ENCODE measurements at places on chromosomes 6 and 20. TPM values are rescaled to one million over a fixed set of nuclear protein-coding genes. Genes with fewer than 3 reads are reported as not detected.

DNA sequence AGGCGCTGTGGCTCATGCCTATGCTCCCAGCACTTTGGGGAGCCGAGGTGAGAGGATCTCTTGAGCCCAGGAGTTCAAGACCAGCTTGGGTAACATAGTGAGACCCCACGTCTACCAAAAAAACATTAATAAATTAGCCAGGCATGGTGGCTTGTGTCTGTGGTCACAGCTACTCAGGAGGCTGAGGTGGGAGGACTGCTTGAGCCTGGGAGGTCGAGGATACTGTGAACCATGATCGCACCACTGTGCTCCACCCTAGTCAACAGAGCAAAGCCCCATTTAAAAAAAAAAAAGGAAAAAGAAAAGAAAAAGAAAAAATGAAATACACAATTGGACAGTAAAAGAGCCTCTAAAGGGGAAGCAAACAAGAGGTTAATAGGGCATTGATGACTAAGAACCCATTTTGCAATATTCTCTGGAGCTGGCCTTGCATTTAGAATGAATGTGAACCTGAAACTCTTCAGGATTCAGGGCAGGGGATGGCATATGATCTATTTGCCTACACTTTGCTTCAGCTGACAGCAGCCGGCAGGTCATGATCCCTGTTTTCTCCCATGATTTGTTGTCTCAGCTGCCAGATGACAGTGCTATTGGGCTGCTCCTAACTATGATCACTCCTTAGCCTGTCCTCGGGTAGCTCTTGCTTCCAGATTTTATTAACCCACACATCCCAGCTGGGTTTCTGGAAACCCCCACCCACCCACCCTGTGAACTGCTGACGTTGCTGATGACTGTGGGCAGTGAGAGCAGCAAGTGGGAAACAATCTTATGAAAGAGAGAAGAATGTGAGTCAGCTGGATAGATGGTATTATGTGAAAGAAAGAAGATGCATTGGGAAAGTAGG is 83.8 kb upstream of the ELOVL5 start:
- H3K4me3 ChIP-seq: no peak overlapping the region
- H3K27ac ChIP-seq: no peak overlapping the region
- no peaks in the 10 kb centered on the region for H3K27me3 ChIP-seq
- no peaks in the 10 kb centered on the region for H3K36me3 ChIP-seq
- no peak for DNase-seq

DNA sequence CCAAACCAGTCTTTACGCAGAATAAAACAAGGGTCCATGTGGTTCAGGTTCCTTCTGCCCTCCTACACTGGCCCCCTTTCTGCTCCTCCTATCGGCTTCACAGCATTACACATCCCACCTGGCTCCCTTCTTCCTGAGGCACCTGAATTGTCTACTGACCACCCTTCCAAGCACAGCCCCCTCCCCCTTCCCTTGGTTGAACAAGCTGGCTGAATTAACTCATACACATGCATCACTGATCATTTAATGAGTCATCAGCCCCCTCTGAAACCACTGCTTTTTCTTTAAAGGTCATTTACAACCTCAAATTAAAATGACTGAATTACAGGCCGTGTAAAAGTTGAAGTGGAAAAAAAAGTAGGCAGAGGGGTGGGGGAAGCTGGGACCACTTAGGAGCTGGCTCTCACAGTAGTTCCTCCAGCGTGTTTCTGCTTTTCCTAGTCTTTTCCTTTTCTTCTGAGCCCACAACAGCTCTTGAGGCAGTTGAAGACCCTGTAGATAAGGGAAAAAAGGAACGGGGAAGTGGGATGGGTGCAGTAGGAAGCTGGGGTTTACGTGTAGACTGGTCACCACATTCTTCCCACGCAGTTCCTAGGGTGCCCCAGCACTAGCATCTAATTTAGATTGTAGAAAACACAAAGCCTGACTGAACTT is 67.6 kb downstream of the FYN start:
- peaks cover 13% of the 10 kb centered on the region for H3K4me1 ChIP-seq
- H3K36me3 ChIP-seq: no peaks in the 10 kb centered on the region
- H3K27me3 ChIP-seq: no peaks in the 10 kb centered on the region
- H3K4me3 ChIP-seq: no peak overlapping the region
- no peak for DNase-seq

GRCh38 chr6:52489881-52490280 is 69.7 kb downstream of the EFHC1 start:
- no peaks in the 10 kb centered on the region for H3K4me1 ChIP-seq
- H3K27me3 ChIP-seq: no peaks in the 10 kb centered on the region
- no peaks in the 10 kb centered on the region for H3K36me3 ChIP-seq

DNA sequence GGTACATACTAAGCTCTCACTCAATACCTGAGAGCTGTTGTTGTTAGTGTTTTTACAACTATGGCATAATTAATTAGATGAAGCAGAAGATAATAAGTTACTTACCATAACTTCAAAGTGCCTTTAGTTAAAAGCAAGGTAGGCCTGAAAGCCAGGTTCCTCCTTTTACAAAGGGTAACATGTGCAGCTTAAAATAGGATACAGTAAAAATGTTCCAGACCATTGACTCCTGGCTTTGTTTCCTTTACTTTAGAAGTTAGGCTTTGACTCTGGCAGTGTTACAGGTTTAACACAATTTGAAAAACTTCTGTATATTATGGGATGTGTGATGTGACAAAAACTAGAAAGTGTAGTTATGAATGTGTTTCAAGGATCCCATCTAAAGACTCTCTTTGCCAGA is 522.5 kb downstream of the EPM2A start:
- no peaks in the 10 kb centered on the region for H3K36me3 ChIP-seq
- H3K27me3 ChIP-seq: no peaks in the 10 kb centered on the region
- no peak overlapping the region for H3K4me3 ChIP-seq
- no peak for DNase-seq

DNA sequence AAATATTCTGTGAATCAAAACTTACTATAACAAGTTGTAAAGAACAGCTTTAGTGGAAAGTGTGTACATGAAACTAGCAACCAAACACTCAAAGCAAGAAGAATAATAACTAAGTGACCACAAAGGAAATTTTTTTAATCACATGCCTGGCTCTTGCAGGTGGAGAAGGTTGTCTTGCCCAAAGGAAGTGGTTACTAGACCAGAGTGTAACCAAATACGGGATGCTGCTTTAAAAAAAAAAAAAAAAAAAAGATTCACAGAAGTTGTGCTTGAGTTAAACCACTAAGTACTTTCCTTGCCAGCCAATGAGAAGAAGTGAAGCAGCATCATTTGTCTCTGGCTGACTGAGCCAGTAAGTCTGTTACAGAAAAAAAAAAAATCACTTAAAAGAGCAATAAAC is 19.1 kb upstream of the HLA-DQB1 start:
- H3K36me3 ChIP-seq: no peaks in the 10 kb centered on the region
- H3K4me3 ChIP-seq: no peak overlapping the region
- no peak for DNase-seq
- H3K27ac ChIP-seq: no peak overlapping the region

DNA sequence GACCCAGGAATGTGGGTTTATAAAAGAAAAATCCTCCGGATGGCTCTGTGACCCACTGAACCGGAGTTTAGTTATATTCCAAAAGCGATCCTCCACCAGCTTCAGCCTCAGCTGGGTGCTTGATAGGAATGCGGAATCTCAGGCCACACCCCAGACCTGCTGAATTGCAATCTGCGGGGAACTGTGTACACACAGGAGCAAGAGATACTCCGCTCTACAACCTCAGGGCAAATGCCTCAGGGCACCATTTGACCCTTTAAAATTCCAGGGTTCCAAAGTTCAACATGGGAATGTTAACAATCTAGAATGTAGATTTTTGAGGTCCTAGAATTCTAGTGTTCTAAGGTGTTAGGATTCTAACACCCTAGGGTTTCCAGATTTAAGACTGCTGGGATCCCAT is 10.8 kb downstream of the BPIFA2 start:
- H3K27me3 ChIP-seq: no peaks in the 10 kb centered on the region
- peaks cover 17% of the 10 kb centered on the region for H3K4me1 ChIP-seq
- no peak for DNase-seq
- H3K36me3 ChIP-seq: no peaks in the 10 kb centered on the region
- no peak overlapping the region for H3K27ac ChIP-seq
- H3K4me3 ChIP-seq: no peak overlapping the region

DNA sequence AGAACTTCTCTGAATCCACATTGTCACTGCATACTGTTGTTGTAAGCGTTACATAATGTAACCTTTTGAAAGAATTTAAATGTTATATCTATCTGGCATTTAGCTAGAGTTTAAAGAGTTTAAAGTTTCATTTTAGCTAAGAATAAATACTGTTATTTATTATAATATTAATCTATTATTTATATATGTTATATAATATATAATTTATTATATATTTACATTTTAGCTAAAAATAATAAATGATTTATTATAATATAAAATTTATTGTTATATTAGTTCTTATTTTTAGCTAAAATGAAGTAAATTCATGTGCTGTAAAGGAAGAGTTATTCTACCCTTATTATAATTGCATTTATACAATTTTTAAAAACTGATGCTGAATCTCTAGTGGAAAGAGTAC is 255.4 kb upstream of the QKI start:
- no peaks in the 10 kb centered on the region for H3K27me3 ChIP-seq
- H3K27ac ChIP-seq: no peak overlapping the region
- DNase-seq: no peak
- H3K4me1 ChIP-seq: no peaks in the 10 kb centered on the region
- H3K4me3 ChIP-seq: no peak overlapping the region
- no peaks in the 10 kb centered on the region for H3K36me3 ChIP-seq

GRCh38 chr20:63878899-63879663 is 14.0 kb downstream of the TPD52L2 start:
- no peak overlapping the region for H3K27ac ChIP-seq
- peaks cover 47% of the 10 kb centered on the region for H3K36me3 ChIP-seq
- H3K4me1 ChIP-seq: no peaks in the 10 kb centered on the region
- no peak overlapping the region for H3K4me3 ChIP-seq
- no peak for DNase-seq

GRCh38 chr6:88115307-88115706 is 50.8 kb downstream of the CNR1 start:
- no peak overlapping the region for H3K4me3 ChIP-seq
- DNase-seq: no peak
- peaks cover 51% of the 10 kb centered on the region for H3K27me3 ChIP-seq
- H3K4me1 ChIP-seq: no peaks in the 10 kb centered on the region

DNA sequence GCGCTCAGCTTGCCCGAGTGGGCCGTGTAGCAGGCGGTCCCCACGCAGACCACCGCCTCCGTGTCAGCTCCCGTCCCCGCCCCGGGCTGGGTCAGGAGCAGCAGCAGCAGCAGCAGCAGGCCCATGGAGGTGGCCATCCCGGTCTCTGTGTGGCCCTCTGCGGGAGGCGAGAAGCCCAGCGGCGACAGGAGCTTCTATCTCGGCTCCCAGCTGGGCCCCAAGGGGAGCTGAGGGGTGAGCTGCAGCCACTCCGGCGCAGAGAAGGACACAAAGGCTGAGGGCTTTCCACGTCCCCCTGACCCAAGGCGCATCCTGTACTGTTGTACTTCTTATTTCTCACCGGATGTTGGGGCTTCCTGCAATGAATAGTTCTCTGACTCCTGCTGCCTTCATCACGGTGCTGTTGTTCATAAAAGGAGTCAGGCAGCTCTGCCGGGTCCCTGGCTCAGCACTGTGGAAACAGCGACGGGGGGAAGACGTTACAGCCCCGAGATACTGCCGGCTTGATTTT is at the start of gene CD93:
CD93 (minus strand) TSS at position 269 of the 511 bp plus-strand sequence; CDS start at position 137, 132 bp downstream.
- no peaks in the 10 kb centered on the region for H3K36me3 ChIP-seq
- DNase-seq: no peak
- no peaks in the 10 kb centered on the region for H3K4me1 ChIP-seq
- no peak within 1 kb of the TSS for H3K4me3 ChIP-seq
- H3K27me3 ChIP-seq: no peaks in the 10 kb centered on the region

DNA sequence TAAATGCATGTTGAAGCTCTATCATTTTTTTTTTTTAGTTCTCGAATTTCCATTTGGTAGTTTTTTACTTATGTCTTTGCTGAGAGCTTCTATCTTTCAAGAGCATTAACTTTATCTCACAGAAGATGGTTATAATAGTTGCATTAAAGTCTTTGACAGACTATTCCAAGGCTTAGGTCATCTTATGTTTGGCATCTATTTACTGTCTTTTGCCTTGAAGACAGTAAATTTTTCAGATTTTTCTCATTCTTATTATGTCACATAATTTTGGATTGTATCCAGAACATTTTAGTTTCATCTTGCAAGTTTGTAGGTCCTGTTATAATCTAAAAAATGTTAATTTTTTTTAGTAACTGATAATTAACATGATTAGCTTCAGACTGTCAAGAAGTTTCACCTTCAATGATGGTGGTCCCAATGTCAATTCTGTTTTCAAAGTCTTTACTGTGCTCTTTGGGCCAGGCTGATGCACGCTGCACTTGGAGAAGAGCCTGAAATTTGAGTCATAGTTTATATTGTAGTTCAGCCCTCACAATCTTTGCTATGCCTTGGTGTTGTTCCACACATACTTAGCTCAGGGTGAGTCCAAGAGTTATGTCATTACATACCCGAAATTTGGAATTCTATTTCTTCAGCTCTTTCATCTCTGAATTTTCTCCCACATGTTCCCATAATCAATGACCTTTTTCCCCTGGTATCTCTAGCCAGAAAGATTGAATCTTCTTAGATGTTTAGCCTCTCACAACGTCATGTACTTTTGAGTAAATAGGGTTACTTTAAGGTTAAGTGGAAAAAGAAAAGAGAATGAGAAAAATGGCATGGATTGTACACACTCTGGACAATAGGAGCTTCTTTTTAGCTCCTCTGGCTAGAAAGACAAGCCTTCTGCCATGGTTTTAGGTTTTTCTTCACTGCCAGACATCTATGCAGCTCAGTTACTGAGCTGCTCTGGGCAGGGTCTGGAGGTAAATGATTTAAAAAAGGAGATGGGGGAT is 110.3 kb upstream of the BTBD3 start:
- H3K36me3 ChIP-seq: no peaks in the 10 kb centered on the region
- H3K4me1 ChIP-seq: no peaks in the 10 kb centered on the region
- H3K27ac ChIP-seq: no peak overlapping the region
- H3K27me3 ChIP-seq: peaks cover 3% of the 10 kb centered on the region
- no peak overlapping the region for H3K4me3 ChIP-seq
- no peak for DNase-seq

DNA sequence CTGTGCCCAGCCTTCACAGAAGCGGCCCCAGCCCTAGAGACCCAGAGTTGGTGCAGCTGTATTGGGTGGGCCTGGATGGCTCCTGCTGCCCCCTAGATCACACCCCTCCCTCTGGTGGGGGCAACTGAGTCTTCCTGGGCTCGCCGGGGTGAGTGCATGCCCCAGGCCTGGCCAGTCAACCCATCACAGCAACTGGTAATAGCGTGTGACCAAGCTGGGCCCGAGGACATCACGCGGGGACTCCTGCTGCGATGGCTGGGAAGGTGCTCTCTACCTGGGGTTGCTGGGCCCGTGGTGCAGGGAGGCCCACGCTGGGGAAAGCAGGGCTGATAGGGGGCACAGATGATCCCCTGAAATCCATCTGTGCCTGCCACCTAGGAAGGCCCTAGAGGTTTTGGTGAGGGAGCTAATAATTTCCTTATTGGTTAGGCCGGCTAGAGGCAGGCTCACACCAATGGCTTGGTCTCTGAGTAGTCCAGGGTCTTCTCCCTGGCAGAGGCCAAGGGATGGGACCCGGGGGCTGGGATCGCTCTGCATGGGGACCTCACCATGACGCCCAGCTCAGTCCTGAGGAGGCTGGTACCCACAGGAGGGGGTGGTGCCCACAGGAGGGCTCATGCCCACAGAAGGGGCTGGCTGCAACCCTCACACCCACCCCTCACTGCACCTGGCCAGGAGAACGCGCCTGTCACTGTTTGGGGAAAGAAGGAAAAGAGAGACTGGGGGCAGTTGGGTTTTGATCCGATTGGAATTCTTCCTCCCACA is 103.9 kb downstream of the ASXL1 start:
- no peak for DNase-seq
- no peaks in the 10 kb centered on the region for H3K36me3 ChIP-seq
- H3K4me3 ChIP-seq: no peak overlapping the region
- H3K27me3 ChIP-seq: no peaks in the 10 kb centered on the region
- H3K27ac ChIP-seq: no peak overlapping the region

Gene CHRNA4
- not detected for total RNA-seq

Gene BPIFB4
- total RNA-seq: not detected

Gene KIF25
- not detected for total RNA-seq

Gene KIFC1
- 84.7 TPM for total RNA-seq

Measured in HCT116 (cell line).